ENCODE measurements at places on chromosomes 1 and 21. TPM values are rescaled to one million over a fixed set of nuclear protein-coding genes. Genes with fewer than 3 reads are reported as not detected.

DNA sequence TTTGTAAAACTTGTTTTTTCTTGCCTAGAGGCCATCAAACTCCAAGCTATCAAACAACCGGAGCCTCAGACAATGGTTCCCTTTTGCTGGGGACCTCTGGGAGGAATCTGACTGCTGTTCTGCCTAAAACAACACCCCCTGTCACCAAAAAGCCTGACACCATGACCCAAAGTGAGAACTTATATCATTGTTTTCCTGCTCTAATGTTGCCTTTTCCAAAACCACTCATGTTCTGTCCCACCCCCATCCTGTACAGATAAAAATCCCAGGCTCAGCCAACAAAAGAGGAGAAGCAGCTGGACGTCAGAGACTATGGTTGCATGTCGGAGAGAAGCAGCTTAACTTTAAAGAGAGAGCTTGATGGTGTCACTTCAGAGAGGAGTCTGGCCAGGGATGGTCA is 327.2 kb upstream of the CXADR start:
- H3K27me3 ChIP-seq: no peaks in the 10 kb centered on the region
- H3K36me3 ChIP-seq: no peaks in the 10 kb centered on the region
- no peak overlapping the region for H3K27ac ChIP-seq
- no peaks in the 10 kb centered on the region for H3K4me1 ChIP-seq

- no peak for DNase-seq
- H3K36me3 ChIP-seq: no peaks in the 10 kb centered on the region
- H3K4me1 ChIP-seq: no peaks in the 10 kb centered on the region
- H3K27ac ChIP-seq: no peak overlapping the region
- H3K27me3 ChIP-seq: no peaks in the 10 kb centered on the region
Observed at GRCh38 chr1:232047473-232047872, 420.9 kb downstream of the DISC1 start.

DNA sequence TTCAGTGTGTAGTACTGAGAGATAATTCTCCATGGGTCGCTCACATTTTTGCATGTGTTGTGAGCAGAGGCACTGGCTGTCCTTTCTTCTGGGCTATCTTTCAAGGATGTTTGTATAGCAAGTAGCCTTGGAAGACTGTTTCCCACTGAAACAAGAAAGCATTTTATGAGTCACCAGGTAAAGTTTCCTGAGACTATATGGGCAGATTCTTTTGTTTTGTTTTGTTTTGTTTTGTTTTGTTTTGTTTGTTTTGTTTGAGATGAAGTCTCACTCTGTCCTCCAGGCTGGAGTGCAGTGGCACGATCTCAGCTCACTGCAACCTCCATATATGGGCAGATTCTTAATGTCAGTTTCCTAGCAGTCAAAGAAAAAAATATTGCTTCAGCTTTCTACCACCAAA is 912.6 kb downstream of the TTLL7 start:
- no peak overlapping the region for H3K27ac ChIP-seq
- no peaks in the 10 kb centered on the region for H3K27me3 ChIP-seq
- DNase-seq: no peak
- H3K36me3 ChIP-seq: no peaks in the 10 kb centered on the region
- no peak overlapping the region for H3K4me3 ChIP-seq

The APH1A gene
- total RNA-seq: 98.6 TPM

The AKNAD1 gene
- not detected for total RNA-seq

The SHISAL2A gene
- total RNA-seq: not detected

Data from K562 (cell line).